ENCODE measurements at places on chromosomes 2 and 18.

DNA sequence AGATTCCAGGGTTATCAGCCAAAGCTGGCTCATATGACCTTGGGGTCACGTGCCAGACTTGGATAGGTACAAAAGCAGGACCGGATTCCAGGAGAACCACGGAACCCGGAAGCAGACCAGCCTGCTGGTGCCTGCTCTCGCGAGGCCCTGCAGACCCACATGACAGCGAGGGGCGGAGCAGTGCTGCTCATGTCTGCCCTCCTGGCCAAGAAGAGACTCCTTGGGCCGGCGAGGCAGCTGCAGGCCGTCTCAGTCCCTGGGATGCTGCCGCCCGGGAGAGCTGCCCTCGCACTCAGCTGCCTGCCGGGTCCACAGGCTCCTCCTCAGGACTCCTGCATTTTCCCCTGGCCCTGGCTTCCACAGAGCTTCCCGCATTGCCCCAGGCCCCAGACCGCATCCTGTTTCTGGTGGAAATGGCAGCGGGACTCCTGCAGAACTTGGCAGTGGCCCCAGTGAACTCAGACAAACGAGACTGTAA, 739.5 kb downstream of the SOCS6 start:
- DNase-seq = peak; percentile 11

- no peak for DNase-seq
Measured at GRCh38 chr18:23270986-23271680, 135.8 kb downstream of the CABLES1 start.

GRCh38 chr18:13433685-13434084, 215.1 kb downstream of the LDLRAD4 start:
- no peak for DNase-seq

DNA sequence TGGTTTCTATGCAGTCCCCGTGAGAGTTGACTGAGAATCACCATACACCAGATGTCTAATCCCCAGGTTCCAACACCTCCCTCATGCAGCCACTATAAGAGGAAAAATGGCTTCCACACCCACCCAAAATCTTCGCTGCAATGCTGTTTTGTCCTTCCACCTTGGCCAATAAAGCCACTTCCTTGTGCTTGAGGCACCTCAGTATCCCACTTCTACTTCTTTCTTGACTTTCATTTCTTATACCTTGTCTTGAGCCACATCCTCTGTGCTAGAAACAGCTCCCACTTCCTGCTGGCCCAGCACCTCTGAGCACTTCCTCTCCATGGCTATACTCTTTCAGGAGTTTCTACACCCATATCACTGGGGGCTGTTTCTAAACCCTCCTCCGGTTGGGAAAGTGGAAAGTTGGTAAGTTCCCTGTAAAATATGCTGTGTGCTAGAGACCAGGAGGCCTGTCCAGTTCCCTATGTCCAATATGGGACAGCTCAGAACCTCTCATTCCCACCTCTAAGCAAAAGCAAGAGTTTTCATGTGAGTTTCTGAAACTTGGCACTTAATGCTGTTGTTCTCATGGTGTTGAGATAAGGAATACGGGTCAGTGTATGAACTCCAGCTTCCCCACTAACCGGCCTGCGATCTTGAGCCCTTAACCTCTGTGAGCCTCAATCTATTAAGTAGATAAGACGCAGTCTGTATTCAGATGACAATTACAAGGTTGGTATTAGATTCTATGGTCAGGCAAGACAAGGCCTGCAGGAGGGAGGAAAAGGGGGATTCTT, 209.1 kb upstream of the ID2 start:
- no peak for DNase-seq

- DNase-seq = no peak
Measured at GRCh38 chr18:64165906-64166305, 17.0 kb upstream of the LINC00305 start.

DNA sequence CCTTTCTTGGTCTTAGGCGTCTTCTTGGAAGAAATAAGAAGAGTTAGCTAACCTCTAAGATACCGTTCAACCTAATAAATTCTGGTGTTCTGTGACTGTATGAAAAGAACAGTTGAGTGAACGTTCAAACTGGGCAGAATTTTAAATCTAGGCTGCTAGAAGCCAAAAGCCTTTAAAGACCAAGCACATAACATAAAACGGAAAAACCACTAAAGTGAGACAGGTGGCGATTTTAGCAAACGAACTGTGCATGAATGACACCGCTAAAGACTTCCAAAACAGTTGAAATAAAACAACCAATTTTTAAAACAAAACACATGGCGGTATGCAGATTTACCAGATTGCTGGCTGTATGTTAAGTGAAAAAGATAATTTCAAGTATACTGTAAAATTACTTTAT, 73.1 kb downstream of the GALNT13 start:
- DNase-seq = no peak

GRCh38 chr2:117351396-117351795, 463.1 kb upstream of the DDX18 start:
- no peak for DNase-seq

DNA sequence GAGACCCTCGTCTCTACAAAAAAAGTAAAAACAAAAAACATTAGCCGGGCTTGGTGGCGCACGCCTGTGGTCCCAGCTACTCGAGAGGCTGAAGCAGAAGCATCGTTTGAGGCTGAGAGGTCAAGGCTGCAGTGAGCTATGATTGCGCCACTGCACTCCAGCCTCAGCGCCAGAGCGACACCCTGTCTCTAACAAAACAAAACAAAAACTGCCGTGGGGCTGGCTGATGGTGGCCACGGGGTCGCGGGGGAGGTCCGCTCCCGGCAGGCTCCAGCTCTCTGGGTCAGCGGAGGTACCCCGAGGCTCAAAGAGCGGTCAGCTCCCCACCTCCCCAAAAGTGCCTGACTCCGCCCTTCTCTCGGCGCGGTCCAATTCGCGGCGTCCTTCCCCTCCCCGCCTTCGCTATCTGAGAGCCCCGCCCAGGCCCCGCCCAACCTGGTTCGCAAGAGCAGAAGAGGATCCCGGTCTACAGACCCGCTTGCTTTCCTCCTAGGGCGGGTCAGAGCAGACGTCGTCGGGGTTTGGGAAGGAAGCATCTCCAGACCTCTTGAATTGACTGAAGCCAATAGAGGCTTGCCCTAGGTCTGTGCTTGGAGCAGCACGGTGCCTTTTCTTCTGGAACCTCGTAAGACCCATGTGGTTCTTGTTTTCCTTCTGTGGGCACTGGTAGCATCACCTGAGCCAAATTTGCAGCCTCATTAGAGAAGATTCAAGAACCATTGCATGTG, 7.8 kb downstream of the RAX start:
- peak; percentile 22 for DNase-seq

DNA sequence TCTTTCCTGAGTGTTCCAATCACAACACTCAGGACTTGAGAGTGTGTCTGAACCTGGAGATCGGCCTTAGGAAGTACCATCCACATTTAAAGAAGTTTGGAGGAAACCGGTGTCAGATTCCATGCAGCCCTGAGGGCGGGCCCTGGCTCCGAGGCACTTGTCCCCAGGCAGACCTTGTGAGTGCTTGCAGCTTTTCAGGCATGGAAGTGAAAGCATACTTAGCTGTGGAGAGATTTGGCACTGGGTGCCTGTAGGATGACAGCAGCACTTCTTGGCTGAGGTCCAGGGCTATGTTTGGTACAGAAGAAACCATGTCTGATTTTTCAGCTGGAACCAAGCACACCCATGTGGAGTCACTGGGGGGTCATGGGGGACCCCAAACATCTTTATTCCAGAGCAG, 230.8 kb downstream of the SEPTIN10 start:
- DNase-seq = peak; percentile 91

- peak; percentile 17 for DNase-seq
Measured at GRCh38 chr2:232365621-232366321, 12.8 kb upstream of the ALPP start.

GRCh38 chr18:79111483-79111882, 42.3 kb downstream of the ATP9B start:
- DNase-seq = no peak

DNA sequence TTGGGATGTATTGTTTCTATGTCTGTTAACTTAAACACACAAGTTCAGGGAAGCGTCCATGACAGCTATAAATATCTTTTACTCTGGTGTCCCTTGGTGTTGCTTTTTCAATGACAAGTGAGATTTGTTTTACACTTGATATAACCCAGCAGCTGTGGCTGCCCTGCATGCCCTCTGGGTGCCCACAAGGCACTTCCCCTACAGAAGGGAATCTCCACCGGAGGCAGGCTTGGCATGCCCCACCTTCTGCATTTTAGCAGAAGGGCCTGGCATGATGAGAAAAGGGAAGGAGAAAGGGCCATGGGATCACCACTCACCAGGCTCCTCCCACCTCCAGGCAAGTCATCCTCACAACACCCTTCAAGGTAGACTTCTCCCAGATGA, 68.7 kb downstream of the TMEM247 start:
- DNase-seq = no peak

- no peak for DNase-seq
Measured at GRCh38 chr2:132901661-132902060, 231.7 kb upstream of the LYPD1 start.

DNA sequence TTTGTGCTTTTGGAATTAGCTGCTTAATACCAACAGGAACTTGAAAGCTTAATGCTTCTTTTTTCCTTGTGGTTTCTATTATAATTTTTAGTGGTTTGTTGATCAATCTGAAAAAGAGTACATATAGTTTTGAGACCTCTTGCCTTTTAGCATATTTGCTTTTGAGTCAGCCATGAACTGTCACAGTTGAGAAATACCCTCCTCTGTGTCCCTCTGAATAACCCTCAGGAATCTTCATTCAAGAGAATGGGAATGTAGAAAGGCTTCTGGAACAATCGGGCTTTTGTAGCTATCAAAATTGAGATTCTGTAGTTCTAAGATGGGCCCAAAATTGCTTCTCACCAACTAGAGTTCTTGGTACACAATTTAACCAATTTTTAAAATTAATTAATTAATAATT, 451.1 kb upstream of the TRIB2 start:
- DNase-seq = no peak

- no peak for DNase-seq
Measured at GRCh38 chr2:222025881-222026271, 272.9 kb downstream of the PAX3 start.

DNA sequence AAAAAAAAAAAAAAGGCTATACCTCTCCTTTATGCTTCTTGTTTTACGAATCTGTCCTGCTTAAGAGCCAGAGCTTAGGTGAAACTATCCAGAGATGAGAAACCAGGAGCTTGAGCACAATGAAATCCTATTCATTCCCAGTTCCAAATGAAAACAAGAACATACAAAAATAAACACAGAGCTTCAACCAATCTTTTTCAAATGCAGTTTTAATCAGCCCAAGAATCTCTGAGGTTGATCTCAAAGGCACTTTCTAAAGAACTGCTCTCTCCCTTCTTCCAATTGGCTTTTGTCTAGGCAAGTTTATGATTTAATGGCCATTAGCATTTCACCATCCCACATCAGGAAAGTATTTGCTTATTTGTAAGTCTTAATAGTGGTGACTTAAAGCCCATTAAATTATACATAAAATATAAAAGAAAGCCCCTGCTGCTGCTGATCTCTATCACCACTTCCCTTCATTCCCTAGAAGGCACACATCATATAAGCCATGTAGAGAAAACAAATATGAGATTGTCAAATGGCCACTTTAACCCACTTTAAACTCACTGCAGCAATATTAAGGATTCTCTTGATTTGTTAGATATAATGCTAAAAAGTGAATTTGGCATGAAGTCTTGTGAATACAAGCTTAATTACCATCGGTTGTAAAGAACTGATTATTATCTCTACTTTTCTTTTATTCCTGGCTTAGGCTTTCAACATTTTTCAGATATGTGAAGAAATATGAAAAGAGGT, 29.3 kb upstream of the SCN9A start:
- DNase-seq = no peak

DNA sequence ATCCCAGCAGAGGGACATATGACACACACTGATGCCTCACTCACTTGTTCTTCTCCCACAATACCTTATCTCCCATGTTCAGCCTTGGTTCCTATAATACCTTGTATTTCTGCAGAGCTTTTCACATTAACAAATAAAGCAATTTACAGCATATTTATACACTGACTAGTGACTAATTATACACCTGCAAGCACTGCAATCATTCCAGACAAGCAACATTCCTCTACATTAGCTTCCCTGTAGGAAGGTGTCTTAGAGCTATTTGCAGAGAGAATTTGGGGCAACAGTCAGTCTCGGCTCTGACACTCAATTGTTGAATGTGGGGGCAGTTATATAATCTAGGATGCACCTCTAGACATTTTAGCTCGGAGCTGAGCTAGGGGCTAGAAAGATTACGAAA, 9.5 kb upstream of the INSIG2 start:
- no peak for DNase-seq

GRCh38 chr18:79406708-79407107, 11.0 kb downstream of the NFATC1 start:
- no peak for DNase-seq

DNA sequence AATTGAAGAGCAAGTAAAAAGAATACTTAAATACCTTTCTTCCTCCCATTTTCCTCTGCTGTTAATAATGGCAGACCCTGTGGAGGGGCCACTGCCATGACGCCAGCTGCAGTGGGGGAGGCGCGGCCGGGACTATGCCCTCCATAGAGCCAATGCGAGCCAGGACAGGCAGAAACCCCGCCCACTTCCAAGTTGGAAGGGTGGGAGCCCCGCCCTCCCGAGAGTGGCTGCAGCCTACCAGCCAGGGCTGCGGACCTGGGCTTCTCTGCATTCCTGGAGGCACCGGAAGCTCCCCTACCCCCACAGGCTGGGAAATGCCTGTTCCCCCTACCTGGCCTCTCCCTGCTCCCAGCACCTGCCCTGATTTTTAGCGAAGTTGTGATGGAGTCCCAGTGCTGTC, 439.4 kb upstream of the CDH19 start:
- no peak for DNase-seq

DNA sequence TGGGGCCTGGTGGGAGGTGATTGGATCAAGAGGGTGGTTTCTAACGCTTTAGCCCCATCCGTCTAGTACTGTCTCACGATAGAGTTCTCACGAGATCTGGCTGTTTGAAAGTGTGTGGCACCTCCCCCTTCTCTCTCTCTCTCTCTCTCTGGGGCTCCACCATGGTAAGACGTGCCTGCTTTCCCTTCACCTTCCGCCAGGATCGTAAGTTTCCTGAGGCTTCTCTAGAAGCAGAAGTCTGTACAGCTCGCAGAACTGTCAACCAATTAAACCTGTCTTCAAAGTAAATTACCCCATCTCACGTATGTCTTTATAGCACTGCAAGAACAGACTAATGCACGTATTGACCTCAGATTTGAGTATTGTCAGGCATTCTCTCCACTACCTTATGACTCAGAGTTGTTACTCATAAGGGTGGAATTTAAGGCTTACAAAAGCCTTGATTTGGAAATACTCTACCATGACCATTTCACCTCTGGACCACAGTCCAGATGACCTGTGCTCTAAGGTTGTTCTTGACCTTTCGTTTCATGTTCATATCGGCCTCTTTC, 99.5 kb upstream of the AGAP1 start:
- DNase-seq = no peak

Data from NCI-H2029 (cell line).